ACHN (cell line): ENCODE measurements at places on chromosomes 7 and 10.
A peak's percentile ranks its signal among the peaks of the same experiment; 100 is the strongest.

DNA sequence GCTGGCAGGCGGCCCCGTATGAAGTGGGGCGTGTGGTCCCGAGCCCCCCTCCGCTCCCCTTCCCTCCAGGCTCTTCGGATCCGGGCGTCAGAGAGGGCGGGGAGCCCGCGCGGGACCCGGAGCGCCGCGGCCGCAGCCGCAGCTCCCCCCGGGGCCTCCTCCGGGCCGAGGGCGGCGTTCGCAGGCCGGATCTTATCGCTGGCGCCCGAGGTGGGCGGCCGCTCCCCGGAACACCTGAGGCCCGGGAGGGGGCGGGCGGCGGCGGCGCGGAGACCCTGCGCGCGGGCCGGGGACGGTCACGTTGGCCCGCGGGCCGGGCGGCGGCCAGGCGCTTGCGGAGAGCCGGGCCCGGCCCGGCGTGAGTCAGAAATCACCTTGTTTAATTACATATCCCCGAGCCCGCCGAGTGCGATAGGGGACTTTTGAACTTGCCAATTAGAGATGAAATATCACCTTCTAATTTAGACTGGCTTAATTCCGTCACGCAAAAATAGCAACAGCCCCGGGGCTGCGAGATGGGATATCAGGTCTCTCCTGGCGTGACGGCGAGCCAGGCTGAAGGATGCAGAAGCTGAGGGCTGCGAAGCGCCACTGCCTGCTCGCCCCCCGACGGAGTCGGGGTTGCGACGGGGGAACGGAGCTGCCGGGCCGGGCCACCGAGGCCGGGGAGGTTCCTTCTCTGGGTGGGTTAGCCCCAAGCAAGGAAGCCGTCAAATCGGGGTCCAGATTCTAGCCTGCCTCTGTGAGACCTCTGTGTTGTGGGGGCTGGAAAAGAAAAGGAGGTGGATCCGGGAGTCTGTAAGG, 43.4 kb downstream of the LDB3 start:
- peak; percentile 49 for DNase-seq

DNA sequence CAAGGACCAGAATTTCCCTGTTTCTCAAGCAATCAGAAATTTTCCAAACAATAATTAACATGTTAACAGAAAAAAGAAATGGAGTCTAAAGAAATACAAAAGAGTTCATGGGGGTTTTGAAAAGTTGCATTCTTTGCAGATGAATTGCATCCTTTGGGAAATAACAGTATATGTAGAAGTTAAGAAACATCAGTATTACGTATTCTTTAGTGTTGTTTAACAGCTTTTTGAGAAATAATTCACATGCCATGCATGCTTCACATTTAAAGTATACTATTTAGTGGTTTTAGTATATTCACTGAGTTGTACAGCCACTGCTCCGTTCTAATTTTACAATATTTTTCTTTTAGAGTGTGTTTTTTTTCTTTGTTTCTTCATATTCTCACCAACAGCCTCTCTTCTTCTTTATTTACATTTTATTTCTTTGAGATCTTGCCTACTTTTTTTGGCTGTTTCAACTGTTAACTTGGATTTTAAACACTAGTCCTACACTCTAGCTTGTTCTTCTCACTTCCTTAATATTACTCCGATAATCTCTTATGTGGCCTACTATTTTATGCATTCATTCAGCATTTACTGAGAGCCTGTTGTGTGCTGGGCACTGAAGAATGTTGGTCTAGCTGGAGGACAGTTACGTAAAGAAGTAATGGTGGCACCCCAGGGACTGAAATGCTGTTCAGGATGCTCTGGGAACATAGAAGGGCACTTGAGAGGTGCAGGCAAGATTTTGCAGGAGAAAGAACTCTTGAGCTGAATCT, 330.1 kb downstream of the EXOC4 start:
- DNase-seq, result no peak

- DNase-seq, result no peak
Measured at GRCh38 chr10:109831846-109832245, 91.5 kb downstream of the XPNPEP1 start.

DNA sequence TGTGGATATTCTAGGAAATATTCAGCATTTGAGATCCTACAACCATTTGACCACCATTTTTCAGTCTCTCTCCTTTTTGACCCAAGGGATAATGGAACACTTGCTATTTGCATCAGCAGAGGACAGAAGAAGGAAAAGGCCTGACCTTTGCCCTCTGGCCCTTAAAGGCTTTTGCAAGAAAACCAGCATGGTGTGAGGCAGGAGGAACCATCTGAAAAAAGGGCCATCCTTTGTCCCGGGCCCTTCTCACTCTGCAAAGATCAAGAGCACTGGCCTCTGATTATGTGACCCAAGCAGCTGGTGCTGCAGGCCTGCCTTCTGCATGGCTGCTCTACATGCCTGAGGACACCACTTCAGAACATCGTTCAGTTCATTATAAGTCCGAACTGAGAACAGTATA, 133.3 kb upstream of the STK17A start:
- no peak for DNase-seq

DNA sequence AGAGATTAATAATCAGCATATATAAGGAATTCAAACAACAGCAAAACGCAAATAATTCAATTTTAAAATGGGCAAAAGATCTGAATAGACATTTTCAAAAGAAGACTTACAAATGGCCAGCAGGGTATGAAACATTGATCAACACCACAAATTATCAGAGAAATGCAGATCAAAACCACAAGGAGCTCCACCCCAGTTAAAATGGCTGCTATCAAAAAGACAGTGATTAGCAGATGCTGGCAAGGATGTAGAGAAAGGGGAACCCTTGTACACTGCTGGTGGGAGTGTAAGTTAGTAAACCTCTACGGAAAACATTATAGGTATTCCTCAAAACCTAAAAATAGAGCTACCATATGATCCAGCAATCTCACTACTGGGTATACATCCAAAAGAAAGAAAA, 128.0 kb upstream of the CACUL1 start:
- no peak for DNase-seq

DNA sequence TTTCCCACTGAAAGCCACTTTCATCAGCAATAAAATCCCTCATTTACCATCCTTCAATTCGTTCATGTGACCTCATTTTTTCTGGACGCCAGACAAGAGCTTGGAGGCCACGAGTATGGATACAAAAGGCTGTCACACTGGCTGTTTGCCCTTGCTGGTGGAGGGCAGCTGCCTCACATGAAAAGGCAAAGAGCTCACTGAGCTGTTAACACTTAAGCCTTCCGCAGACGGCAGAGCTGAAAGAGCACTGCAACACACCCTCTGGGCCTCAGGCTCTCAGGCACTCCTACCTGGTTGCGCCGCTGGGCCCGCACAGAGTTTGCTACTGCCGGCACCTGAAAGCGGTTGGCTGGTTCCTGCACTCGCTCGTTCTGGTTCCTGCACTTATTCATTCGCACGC, 193.5 kb downstream of the CFTR start:
- no peak for DNase-seq

DNA sequence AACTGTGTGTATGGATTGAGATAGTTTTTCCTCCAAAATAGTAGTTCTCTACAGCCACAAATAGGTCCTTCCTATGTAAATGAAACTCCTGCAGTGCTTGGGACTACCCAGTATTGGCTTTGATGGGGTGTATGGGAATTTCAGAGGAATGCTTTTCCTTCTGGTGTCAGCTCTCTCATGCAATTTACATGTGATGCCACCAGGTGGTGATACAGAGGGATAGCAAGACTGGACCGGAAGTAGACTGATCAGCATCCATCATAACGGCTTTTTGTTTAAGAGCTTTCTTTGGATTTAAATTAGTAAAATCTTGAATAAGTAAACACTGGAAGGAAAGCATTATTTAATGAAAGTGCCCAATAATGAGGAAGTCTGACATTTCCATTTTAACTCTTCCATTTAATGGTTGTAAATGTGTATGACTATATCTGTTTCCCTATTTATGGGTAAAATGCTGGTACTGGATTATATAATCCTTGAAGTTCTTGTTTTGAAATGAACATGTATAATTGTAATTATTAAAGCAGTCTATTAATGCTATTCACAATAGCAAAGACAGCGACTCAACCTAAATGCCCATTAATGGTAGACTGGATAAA, 22.7 kb downstream of the DYNC1I1 start:
- peak; percentile 73 for DNase-seq

DNA sequence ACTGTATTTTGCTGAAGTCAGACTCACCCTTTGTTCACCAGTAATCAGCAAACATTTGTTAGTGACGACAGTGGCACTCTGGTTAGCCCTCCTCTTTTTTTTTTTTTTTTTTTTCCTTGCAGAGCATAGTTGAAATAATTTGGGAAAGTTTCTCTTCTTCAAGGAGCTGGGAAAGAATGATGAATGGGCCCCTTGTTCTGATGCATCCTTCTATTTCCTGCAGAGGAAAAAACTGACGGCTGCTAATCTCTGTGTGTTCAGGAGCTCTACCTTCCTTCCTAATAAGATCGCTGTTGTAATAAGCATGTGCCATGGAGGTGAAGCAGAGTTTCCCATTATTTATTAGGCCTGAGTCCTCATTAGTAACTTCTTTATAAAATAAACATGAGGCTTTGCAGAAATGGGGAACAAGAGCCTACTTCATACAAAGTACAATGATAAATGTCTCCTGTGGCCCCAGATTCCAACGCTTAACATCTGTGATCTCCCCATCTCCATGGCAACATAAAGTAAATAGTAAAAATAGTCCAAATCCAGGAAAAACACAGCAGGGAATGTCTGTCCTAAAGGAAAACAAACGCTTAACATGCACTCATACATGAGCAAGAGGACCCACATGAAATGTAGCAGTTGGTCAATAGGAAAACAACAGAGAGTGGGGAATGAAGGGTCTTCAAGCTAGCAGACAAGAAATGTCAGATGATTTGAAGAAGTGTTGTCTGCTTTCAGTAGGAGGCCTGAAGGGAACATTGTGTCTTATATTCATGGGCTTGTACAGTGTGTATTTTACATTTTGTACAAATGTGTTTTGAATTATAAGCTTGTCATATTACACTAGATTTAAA, 59.1 kb upstream of the CALD1 start:
- no peak for DNase-seq

DNA sequence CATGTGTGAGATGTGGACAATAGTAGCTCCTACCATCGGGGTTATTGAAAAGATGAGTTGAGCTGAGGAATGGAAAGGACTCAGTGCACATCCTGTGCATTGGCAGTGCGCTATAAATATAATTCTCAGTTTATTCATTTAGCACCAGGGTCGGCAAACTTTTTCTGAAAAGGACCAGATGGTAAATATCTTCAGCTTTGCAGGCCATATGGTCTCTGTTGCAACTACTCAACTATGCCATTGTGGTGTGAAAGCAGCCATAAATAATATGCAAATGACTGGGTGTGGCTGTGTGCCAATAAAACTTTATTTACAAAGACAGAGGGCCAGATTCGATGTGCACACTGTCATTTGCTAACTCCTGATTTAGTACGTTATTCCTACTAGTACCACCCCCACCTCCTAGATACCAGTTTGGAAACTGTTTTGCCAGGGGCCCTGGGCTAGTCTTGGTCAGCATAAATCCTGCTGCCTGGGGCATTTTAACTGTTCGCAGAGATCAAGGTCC, 422.9 kb upstream of the MKI67 start:
- no peak for DNase-seq

DNA sequence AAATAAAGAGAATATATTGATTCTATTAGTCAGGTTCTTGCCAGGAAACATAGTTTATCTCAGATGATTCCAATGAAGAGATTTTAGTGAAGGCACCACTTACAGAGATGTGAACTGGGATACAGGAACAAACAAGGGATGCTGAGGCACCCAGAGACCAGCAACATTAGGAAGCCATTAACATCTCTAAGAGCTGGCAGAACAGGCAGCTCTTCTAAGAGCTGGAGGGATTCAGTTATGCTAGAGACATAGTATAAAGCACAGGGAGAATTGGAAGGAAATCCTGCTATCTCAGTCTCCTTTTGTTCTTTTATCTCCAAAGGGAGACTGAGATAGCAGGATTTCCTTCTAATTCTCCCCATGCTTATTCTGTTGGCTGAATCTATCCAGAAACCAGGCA, 22.0 kb downstream of the OR6B1 start:
- no peak for DNase-seq

DNA sequence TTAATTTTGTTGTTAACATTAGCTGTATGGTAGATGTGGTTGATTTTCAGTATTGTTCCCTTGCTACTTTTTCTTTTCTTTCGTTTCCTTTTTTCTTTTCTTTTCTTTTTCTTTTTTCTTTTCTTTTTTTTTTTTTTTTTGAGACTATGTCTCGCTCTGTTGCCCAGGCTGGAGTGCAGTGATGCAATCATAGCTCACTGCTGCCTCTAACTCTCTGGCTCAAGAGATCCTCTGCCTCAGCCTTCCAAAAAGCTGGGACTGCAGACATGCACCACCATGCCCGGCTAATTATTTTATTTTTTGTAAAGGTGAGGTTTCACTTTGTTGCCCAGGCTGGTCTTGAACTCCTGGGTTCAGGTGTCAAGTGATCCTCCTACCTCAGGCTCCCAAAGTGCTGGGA, 14.4 kb downstream of the SLC26A3 start:
- no peak for DNase-seq

GRCh38 chr7:2519119-2519930, at the start of gene LFNG:
TSS of gene LFNG (plus strand) at chr7:2519774. CDS start at chr7:2519862, 88 bp downstream.
- peak; percentile 96 for DNase-seq

DNA sequence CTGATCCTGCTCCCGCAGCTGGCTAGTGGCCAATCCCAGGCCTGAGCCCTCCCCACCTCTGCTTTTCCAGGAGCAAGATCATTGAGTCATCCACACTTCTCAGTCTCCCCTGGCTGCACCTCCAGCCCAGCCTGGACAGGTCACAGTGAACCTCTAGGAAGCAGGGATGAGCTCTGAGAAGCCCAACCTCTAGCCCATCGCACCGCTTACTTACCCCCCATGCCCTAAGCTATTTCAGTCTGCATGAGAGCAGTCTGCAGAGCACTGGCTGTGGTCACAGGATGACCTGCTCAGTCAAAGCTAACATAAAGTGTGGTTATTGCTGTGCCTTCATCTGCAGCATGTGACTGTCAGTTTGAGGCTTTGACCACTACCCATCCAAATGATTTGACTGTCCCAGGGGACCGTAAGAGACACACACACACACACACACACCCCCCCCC, 129.2 kb downstream of the SORBS1 start:
- peak; percentile 30 for DNase-seq

DNA sequence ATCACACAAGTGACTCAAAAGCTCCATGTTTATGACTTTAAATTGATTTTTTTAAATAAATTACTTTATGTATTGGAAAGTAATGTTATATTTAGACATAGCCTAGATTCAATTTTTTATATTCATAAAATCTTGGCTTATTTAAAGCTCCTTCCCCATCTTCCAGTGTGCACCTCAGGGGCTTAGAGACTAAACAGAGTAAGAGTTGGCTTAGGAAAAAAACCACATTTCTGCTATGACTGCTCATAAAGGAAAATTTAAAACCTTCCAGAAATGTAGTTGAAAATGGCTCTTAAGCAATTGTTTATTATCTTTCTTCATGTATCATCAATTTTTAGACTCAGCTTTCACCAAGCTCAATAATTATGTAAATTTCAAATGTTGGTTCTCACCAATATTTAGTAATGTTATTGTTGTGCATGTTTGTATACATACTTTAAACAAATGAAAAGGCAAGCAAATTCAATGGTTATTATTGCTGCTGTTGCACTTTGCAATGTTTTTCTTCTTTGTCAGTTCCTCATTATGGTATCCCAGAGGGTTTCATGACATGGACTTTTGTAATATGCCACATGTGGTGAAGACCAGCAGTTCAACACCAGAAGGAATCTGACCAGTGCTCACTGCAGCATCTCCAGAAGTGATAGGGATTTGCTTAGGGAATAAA, 700.1 kb upstream of the ANKRD30A start:
- no peak for DNase-seq

- no peak for DNase-seq
Measured at GRCh38 chr7:44881610-44882009, 3.7 kb downstream of the PURB start.

GRCh38 chr7:102300643-102301221, 14.1 kb downstream of the SH2B2 start:
- no peak for DNase-seq
